ENCODE measurements at places on chromosomes 5 and 9. TPM values are rescaled to one million over a fixed set of nuclear protein-coding genes. Genes with fewer than 3 reads are reported as not detected.

DNA sequence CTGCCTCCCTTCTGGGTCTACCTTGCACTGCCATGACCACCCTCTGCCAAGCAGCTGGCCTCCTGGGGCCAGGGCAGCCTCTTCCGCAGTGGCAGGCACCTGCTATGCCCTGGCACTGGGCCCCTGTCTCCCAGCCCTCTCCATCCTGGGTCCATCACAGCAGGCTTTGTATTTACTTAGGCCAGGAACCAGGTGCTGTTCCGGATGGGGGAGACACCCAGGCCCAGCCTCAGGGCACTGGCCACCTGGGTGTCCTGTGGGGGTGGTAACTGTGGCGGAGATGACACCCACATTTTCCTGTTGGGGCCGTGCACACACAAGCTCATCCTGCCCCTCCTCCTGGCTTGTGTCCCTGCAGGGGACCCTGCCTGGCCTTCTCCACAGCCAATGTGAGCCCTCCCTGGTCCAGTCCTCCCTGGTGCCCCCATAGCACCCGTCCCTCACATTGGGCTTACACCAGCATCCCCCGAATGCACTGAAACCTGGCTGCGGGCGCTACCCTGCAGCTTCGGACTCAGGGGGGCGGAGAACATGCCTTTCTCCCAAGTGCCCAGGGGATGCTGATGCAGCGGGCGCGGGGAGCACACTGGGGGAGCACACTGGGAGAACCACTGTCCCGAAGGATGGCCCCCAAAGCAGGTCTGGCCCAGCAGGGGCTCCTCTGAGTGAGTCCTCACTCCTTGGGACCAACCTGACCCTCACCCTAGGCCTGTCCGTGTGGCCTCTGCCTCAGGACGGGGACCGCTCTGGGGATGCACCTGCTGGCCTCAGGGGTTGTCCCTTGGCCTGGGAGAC, 17.9 kb downstream of the FAM163B start:
- no peak for DNase-seq

DNA sequence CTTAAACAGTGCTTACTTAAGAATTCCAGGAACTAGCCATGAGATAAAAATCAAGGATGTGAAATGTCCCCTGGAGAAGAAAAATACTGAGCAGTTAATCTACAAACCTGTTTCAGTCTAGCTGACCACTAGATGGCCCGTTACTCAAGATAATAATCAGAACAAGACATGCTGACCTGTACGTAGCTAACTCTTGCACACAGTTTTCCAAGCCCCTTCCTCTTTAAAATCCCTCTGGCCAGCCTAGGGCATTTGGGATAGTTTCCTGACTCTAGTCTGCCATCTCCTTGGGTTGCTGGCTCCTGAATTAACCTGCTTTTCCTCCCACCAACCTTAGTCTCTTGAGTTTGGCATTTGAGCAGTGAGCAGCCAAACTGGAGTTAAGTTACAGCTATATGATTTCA, 59.2 kb upstream of the TRAF1 start:
- no peak for DNase-seq

DNA sequence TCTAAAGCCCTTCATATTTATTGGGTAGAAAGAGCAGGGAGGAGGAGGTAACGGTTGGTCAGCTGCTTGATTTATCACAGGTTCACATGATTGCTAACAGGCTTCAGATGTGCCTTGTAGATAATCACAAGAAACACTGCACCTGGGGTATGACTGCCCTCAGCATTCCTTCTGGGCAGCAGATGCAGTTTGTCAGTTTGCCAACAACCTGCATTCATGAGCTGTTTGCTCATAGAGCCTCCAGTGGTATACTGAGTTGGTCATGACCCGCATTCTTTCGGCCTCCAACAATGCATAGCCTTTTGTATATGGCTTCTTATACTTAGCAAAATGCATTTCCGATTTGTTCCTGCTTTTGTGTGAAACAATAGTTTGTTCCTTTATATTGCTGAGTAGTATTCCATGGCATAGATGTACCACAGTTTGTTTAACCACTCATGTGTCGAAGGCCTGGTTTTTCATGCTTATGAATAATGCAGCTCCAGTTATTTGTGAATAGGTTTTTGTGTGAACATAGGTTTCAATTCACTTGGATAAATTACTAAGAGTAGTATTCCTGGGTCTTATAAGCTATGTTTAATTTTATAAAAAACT, 83.6 kb downstream of the ARHGEF28 start:
- no peak for DNase-seq

GRCh38 chr9:133986774-133987445, 5.2 kb downstream of the VAV2 start:
- DNase-seq: no peak

DNA sequence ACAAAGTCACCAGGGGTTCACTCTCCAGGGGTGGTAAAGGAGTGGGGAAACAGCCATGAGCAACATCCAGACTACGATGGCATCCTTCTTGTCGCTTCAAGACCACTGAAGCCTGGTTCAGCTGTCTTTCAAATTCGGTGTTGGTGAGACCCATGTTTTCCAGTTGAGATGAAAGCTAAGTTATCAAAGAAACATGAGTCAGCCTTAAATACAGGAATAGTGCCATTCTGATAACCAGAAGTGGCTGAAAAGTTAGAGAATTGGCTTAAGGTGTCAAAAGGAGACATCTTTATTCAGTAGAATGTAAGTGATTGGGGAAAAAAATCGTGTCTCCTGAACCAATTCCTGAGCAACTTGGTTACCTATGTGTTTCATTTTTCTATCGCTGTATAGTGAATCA, 7.0 kb upstream of the CARD19 start:
- DNase-seq: no peak

- DNase-seq: no peak
These were observed 683 bp downstream of the DBN1 start for GRCh38 chr5:177472460-177473442.

DNA sequence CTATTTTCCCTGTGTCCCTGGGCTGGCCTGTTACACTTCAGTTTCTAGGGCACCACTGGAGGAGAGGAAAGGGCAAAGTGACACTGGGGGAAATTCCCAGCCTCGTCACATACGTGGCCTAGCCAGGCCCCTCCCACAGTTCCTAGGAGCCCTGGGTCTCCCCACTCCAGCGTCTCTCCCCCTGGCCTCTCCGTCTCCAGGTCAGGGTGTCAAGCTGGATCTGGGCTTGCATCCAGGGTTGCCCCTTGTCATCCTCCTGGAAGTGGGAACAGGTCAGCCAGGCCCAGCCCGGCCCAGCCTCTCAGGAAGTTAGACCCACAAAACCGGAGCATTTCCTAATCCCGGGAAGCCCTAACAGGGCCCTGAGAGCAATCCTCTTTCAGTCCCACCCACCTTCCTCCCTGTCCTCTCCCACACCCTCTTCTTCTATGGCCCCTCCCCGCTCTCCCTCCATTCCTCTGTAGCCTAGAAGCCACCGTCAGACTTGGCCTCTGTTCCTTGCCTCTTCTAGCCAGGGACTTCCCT, 4.7 kb upstream of the TNIP1 start:
- DNase-seq: peak; percentile 67

DNA sequence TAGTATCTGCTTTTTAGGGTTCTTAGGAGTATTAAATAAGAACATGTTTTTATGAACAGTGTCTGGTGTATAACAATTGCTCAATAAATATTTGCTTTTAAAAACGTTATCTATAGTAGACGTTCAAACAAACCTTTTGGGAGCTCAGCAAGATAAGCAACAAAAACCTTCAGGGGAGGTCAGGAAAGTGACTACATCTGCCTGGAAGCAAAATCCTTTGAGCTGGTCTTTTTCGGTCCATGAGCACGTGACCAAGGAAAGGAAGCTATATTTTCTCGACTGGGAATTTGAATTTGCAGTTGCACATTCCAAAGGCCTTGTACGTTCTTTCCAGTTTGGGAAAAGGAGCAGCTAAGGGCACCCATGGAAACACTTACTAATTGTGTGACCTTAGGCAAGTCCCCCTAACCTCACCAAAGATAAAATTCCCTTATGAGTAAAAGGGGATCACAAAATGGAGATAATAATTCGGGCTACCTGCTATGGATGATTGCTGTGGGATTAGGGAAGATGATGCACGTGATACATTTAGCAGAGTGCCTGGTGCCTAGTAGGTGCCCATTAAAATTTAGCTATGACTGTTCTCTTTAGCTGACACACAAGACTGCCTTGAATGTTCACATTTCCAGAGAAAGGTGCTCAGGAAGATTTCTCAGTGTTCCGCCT, 45.4 kb downstream of the PTTG1 start:
- no peak for DNase-seq

The GPR151 gene
- not detected for total RNA-seq

The IL13 gene
- total RNA-seq: not detected
